ENCODE measurements at places on chromosomes 7 and 10.

DNA sequence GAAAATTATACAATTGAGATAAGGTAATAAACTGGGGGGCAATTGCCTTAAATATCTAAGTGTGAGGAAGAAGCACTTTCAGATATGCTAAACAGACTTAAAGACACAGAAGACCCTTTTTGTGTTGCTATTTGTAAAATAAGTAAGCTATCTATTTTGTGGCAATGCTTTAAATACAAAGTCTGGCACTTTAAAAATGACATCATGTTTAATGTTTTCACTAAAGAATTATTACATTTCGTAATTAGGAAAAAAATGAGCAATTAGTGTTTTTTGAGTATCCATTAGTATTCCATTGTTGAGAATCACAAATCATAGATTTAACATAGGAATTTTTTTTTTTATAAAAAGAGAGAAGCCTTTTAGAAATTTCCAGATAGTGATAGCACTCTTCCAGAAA, 2.1 kb downstream of the CREB5 start:
- no peak for DNase-seq

- no peak for DNase-seq
Observed at GRCh38 chr10:75286901-75287300, 51.1 kb upstream of the COMTD1 start.

DNA sequence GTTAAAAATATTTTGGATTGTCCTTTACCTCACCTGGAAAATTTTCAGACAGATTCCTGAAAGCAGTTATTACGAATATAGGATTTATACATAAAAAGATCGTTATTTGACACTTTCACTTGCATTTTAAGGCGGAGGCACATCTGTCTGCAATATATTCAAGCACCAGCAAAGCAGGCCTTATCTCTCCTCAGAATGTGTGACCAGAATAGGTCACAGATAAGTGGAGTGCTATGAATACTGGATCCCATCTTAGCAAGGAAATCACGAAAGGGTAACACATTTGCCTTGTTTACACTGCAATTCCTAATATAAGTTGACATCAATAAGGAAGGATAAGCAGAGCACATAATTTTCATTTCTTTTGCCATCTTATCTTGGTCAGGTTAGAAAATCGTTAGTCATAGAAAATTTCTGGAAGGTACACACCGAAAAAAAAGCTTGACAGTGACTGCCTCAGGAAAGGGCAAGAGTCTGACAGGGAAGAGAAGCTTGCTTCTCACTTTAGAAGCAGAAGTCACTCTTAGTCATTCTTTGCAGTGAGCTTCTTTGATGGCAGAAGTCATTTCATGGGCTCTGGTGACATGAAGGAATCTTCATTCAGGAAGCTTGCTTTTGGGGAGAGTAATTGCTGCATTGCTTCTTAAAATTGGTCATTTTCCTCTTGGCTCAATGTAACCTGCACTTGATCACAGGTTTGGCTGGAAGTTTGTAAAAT, 98.1 kb upstream of the STK17A start:
- DNase-seq: no peak

DNA sequence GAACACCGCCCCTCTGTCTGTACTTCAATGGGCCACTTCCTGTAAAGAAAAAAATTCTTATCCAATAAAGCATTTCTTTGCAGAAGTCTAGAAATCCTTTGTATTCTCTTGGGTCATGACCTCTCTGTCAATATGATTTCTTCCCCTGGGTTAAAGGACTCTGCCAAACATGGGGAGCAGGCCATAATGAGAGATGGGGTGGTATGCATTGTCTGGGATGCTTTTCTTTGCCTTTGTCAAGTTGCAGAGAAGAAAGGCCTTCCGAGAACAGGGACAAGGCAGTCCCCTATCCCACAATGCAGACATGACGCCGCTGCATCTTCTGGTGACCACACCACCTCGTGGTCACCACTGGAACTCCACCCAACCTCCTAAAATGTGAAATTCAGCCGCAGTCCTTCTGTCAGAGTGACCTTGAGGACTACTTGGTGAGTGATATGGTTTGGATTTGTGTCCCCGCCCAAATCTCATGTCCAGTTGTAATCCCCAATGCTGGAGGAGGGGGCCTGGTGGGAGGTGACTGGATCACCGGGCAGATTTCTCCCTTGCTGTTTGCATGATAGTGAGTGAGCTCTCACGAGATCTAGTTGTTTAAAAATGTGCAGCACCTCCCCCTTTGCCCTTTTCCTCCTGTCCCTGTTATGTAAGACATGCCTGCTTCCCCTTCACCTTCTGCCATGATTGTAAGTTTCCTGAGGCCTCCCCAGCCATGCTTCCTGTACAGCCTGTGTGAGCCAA, 15.2 kb upstream of the FRMPD2 start:
- DNase-seq: no peak

DNA sequence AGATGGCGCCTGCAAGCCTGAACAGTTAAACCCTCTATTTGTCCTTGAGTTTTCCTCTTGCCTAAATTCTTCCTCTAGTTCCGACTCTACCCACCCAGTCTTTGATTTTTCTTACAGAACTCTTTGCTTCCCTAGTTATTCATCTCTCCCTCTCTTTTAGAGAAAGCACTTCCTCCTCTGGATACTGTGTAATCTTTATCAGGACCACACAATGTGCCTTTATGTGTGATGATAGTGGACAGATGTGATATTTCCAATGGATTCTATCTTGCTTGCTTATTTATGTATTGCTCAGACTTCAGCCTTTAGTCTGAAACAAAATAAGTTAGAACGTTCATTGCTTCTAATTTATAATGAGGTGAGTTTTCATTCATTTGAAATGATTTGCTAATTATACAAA, 79.5 kb upstream of the CAV2 start:
- DNase-seq: no peak

- peak; percentile 26 for DNase-seq
Observed at GRCh38 chr10:48215486-48216203, 58.9 kb downstream of the FRMPD2 start.

Measured in NCI-H446 treated with DMSO at 0.1 percent for 48 hours (cell line).